ENCODE measurements at places on chromosomes 1 and 21. TPM values are rescaled to one million over a fixed set of nuclear protein-coding genes. Genes with fewer than 3 reads are reported as not detected.

Gene UTP25
- total RNA-seq, result 5.7 TPM

GRCh38 chr1:39538531-39539251 lies 37.9 kb downstream of the PABPC4 start:
- H3K4me3 ChIP-seq, result no peak overlapping the region
- H3K27ac ChIP-seq, result no peak overlapping the region
- no peaks in the 10 kb centered on the region for H3K4me1 ChIP-seq

DNA sequence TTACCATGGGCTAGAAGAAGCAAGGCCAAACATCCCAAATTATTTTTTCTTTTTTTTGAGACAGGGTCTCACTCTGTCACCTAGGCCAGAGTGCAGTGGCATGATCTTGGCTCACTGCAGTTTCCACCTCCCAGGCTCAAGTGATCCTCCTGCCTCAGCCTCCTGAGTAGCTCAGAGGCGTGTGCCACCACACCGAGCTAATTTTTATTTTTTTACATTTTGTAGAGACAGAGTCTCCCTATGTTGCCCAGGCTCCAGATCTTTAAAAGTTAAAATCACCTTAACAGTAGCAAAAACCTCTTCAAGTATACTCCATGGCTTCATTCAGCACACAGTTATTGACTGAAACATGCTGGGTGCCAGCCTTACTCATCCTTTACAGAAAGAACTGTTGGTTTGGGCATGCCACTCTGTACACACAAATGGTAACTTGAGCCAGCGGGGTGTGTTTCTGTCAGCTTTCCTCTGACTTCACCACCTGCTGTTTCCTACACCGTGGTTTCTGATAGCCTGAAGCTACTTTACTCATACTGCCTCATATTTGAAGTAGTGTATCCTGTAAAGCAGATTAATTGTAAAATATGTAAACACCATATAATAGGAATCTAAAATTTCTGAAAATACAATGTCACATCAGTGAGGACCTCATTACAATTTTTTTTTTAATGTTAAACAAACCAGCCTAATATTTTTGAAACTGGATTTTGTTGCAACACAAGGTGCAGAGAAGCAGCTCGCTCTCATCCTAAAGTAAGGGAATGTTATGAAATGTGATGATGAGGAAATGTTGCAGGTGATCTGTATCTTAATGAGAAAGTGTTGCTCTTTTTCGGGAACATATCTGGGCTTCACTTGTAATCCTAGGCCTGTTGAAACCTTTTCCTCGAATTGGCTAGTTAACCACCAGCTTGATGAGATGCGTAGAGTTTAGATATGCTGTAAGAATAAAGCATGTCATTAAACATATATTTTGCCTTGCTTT lies 113.9 kb downstream of the ATP5PO start:
- peaks cover 29% of the 10 kb centered on the region for H3K36me3 ChIP-seq
- peak; percentile 1 for DNase-seq
- H3K27ac ChIP-seq, result no peak overlapping the region
- H3K27me3 ChIP-seq, result no peaks in the 10 kb centered on the region
- H3K4me1 ChIP-seq, result no peaks in the 10 kb centered on the region

GRCh38 chr1:31183126-31183525 lies 56.6 kb downstream of the NKAIN1 start:
- H3K36me3 ChIP-seq, result no peaks in the 10 kb centered on the region
- no peak overlapping the region for H3K27ac ChIP-seq
- DNase-seq, result no peak
- H3K4me3 ChIP-seq, result no peak overlapping the region
- peaks cover 16% of the 10 kb centered on the region for H3K27me3 ChIP-seq
- peaks cover 14% of the 10 kb centered on the region for H3K4me1 ChIP-seq

GRCh38 chr1:77415579-77415978 lies 133.8 kb downstream of the AK5 start:
- H3K27me3 ChIP-seq, result no peaks in the 10 kb centered on the region
- H3K4me1 ChIP-seq, result no peaks in the 10 kb centered on the region
- DNase-seq, result no peak
- no peak overlapping the region for H3K4me3 ChIP-seq
- H3K27ac ChIP-seq, result no peak overlapping the region
- no peaks in the 10 kb centered on the region for H3K36me3 ChIP-seq

- no peaks in the 10 kb centered on the region for H3K27me3 ChIP-seq
- no peaks in the 10 kb centered on the region for H3K36me3 ChIP-seq
- no peak overlapping the region for H3K27ac ChIP-seq
These were observed 13.3 kb downstream of the OVAAL start for GRCh38 chr1:180571832-180572636.
